ENCODE measurements at places on chromosomes 4 and X.

- no peak for DNase-seq
These were observed 32.0 kb upstream of the FGF16 start for GRCh38 chrX:77415161-77415560.

DNA sequence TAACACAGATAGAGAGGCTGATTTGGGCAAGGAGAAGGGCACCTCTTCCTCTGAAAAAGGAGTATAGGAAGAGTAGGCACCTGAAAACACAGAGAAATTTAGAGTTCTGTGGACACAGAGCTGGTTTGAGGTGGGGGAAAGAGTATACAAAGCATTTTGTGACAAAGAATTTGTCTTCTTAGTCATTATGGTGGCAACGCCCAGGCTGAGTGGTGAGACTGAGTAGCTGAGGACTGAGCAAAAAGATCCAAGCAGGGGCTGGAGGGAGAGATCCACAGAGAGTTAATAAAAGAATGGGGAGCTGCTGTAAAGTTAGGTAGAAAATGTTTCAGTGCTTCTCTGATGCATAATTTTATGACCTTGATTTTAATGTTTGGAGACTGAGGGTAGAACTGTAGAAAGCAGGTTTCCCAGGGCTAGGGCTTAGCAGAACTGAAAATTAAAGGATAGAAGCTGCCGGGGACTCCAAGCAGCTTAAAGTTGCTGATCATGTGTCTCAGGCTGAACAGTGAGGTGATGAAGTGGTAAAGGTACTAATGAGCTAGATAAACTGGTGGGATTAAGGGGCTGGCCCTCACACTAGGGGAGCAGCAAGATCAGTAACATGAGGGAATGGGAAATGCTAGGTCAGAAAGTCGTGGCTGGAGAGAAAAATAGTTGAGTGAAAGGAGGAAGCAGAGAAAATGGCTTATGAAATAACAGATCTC lies 118.9 kb downstream of the CEP44 start:
- peak; percentile 52 for DNase-seq

DNA sequence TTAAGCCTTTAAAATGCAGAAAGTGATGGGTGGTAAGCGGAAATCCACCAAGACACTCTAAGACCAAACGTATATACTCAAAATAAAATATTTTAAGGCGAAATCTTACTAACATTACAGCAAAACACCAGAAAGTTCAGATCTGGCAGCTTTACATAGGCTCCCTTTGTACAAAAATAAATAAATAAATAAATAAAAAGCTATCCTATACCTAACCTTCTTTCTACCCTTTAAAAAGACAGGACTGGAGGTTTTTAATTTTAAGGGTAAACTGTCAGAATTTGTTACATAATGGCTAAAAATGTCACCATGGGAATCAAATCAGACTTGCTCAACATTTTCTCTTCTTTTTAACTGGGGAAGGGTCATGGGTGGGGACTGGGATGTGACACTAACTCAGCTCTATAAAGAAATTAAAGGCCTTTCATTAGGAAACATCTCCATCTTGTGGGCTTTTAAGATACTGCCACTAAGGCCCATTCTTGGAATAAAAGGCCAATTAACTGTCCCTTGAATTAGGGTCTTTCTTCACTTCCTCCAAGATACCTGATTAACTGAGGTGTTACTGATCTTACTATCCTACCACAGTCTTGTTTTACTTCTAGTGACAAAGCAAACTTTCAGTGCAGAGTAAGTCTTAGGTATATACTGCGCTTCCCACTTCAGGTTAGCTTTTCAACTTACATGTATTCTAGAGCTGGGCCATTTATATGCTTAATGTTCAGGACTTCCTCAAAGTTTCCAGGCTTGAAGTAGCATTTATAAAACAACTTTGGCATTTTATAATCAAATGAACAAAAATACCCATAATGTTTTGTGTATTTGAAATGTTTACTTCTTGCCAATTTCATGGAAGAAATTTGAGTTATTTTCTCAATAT lies 13.3 kb downstream of the HNRNPD start:
- no peak for DNase-seq

DNA sequence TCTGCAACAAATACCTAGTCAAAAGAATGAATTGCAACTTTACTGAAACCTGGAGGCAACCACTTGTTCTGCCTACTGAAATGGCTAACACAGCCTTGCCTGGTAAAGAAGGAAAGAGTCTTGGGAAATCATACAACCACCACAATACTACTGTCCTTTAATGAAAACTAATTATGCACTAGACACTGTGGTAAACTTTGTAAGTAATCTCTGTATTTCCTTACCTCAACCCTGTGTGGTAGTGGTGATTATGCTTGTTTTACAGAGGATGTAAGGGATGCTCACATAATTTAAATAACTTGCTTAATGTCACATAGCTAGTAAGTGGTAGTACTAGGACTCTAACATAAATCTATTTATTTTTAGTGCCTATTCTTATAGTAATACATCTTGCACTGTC lies 44.7 kb downstream of the TMEM156 start:
- DNase-seq, result no peak

DNA sequence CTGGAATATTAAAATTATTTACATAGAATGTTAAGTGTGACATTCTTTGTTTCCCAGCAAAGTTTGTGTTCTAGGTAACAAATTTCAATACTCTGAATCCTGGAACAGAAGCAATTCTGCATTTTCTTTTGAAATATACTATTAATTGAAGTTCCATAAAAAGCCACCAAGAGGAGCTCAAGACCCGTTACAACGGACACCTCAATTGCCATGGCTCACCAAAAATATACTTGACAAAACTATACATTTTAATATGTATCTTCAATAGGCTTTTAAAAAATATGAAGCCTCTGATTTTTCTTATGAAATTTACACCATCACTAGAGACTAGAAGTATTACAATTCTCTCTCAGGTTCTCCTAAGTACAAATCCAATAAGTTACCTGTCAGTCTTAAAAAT lies 111.4 kb downstream of the NYX start:
- DNase-seq, result no peak

GRCh38 chr4:25095837-25096236 lies 64.4 kb downstream of the SEPSECS start:
- peak; percentile 87 for DNase-seq

- no peak for DNase-seq
These were observed 53.5 kb downstream of the HTRA3 start for GRCh38 chr4:8322794-8323704.

DNA sequence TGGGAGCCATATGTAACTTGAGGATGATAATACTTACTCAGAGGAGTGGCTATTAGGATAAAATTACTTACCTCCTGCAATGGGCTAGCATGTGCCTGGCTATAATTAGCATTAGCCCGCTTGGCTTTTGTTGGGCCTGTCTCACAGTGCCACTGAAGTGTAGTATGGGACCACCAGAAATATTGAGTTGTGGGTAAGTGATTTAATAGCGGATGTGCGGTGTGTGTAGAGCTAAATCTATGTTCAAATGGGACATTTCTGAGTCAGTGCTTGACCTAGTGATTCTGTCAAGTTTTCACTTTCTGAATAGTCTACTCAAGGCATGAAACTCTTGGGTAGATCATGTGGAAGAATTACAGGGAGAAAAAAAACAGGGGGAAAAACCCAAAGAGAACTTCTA lies 3.5 kb upstream of the CLNK start:
- DNase-seq, result no peak

DNA sequence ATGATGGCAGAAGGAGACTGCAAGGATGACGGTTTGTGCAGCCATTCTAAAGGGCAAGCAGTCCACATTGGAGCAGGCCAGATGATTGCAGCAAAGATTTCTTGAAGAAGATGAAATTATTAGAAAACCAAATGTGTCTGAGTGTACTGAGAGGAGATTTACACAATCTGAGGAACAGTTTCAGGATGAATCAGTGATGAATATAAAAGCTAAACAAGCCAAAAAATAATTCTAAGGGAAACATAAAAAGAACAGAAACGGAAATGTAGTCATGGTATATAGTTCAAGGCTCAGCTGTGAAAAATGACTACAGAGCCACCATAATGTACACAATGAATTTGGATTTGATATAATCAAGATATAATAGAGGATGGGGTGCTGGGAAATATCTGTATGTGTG lies 168.5 kb downstream of the PDGFC start:
- DNase-seq, result no peak

GRCh38 chrX:83185010-83185409 lies 323.1 kb upstream of the POU3F4 start:
- no peak for DNase-seq

GRCh38 chr4:140556372-140557085 lies 12.2 kb downstream of the UCP1 start:
- DNase-seq, result no peak

GRCh38 chr4:87342872-87343271 lies 20.2 kb upstream of the HSD17B13 start:
- DNase-seq, result no peak

DNA sequence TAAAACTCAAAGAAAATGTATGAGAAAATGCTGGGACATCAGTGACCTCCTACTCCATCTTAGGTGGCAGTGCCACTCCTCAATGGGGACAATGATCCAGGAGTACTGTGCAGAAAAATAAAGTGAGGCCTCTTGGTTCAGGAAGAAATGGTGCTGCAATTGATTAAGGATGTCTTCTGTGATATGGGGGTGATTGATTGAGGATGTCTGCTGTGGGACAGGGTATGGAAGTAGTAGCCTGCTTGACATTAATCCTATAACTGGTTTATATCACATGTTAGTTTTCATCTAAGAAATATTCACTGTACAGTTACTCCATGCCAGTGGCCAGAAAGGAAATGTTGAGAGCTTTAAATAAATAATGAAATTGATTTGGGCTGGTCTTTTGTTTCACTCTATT lies 20.5 kb downstream of the OTOP1 start:
- no peak for DNase-seq

DNA sequence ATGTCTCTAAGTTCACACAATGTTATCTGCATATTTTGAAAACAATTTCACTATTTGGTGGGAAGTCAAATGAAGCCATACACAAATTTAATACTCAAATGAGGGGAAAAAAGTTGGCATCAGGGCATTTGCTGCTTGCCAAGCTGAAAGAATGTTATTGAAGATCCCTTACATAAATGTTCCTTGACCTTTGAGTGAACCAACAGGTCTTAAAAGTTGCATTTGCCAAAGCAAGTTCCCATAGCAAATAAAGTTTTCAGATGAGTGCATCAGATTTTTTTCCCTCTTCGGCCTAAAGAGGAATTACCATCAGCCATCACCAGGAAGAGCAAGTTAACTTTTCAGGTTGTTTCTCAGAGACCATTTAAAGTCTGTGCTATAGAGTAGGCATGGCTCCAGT lies 115.9 kb downstream of the COX18 start:
- no peak for DNase-seq

DNA sequence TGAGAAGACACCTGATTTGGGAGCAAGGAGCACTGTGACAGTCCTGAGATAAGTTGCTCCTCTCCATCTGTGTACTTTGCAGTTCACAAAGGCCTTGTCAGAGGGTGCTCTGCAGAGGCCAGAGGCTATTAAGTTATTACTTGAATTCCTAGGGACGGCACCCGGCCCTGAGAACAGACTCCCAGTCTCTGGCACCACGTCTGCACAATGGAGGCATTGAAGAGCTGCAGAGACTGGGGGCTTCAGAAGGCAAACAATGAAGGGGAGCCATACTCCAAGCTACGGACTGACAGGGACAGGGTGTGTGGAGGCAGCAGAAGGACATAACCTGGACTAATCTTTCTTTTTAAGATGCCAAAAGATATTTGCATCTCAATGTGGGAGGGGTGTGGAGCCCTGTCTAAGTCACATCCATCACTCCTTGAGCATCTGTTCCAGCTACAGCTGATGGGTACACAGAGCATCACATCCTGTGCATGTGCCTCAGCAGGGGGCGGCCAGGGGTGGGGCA lies 11.5 kb downstream of the RASGEF1B start:
- DNase-seq, result no peak

DNA sequence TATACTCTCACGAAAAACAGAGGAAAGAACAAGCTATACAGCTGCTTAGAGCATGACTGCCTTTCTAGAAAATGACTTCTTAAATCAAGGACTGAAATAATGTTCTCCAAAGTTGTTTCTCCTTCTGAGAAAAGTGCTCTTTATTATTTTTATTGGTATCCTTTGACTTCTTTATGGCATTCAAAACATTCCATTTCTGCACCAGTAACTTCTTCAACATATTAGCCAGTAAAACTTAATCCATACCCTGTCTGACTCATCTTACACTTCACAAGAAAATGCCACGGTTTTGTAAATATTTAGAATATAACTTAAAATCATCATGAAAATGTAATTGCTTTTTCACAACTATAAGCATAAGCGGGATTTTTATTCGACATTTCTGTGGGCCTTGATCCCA lies 180.4 kb downstream of the NR3C2 start:
- no peak for DNase-seq

GRCh38 chr4:15043226-15043625 lies 40.9 kb downstream of the CPEB2 start:
- DNase-seq, result no peak

GRCh38 chrX:109857584-109858228 lies 124.6 kb upstream of the ACSL4 start:
- no peak for DNase-seq
